ENCODE measurements at places on chromosomes 16 and 17. TPM values are rescaled to one million over a fixed set of nuclear protein-coding genes. Genes with fewer than 3 reads are reported as not detected.

C16orf96 gene
- total RNA-seq: not detected

TBC1D3 gene
- not detected for total RNA-seq

NPEPPS gene
- total RNA-seq: 56.7 TPM

SOCS1 gene
- total RNA-seq: 1.7 TPM

PHF12 gene
- total RNA-seq: 35.2 TPM

GSG1L gene
- total RNA-seq: not detected

FBXO31 gene
- total RNA-seq: 24.9 TPM

PGAP3 gene
- total RNA-seq: 7.8 TPM

DNAI2 gene
- not detected for total RNA-seq

ZNF597 gene
- total RNA-seq: 1.0 TPM

CIBAR2 gene
- total RNA-seq: not detected

MPV17L gene
- total RNA-seq: 4.9 TPM

GCGR gene
- total RNA-seq: not detected

ATF7IP2 gene
- total RNA-seq: 12.4 TPM

ALOXE3 gene
- 8.8 TPM for total RNA-seq

FOXN1 gene
- total RNA-seq: not detected

TBC1D3I gene
- 0.23 TPM for total RNA-seq

PIRT gene
- total RNA-seq: not detected

ABCC12 gene
- total RNA-seq: 0.09 TPM

All from A549 treated with RU486 at 1 μM for 4 hours (cell line).